ENCODE measurements at places on chromosomes 1 and 21. TPM values are rescaled to one million over a fixed set of nuclear protein-coding genes. Genes with fewer than 3 reads are reported as not detected.

Gene BRDT
- total RNA-seq: not detected

GRCh38 chr1:116832308-116832931 is 77.3 kb upstream of the PTGFRN start:
- H3K27me3 ChIP-seq: no peaks in the 10 kb centered on the region
- DNase-seq: no peak
- no peaks in the 10 kb centered on the region for H3K4me1 ChIP-seq
- H3K4me3 ChIP-seq: no peak overlapping the region

GRCh38 chr21:44762221-44763049 is 39.2 kb downstream of the UBE2G2 start:
- no peak overlapping the region for H3K27ac ChIP-seq
- no peak for DNase-seq
- H3K4me3 ChIP-seq: no peak overlapping the region
- H3K4me1 ChIP-seq: no peaks in the 10 kb centered on the region

Gene DIO1
- total RNA-seq: 1.2 TPM

DNA sequence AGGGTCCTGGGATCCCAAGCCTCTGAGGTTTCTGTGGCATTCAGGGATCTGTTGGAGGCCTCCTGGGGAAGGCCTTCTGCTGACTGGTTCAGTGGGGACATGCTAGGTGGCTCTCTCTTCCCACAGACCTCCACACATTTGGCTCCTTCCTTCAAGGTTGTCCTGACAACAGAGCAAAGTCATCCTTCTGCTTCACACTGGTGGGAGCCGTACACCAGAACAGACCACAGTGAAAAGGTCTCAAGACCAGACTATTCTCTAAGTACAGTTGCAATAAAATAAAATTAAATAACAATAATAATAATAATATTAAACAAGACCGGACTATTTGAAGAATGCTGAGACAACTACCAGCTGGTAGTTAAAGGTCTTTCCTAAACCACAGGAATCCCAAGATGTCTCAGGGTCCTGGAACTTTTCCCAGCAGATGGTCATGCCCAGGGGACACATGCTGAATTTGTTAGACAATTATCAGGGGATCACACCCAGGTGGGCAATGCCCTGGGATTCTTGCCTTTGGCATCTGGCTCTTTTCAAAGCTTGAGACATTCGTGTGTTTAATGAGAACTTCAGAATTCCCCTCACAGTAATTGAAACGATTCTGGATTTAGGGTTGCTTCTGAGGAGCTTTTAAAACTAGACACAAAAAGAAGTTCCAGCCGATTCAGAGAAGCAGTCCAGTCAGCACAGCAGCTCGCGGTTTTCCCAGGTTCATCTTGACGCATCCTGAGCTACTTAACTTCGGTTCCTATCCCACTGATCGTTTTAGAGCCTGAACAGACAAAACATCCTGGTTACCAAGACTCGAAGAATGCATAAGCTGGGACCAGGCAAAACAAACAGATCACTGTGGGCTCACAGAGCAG is 22.9 kb downstream of the HTR1D start:
- no peak overlapping the region for H3K27ac ChIP-seq
- H3K27me3 ChIP-seq: no peaks in the 10 kb centered on the region
- H3K36me3 ChIP-seq: no peaks in the 10 kb centered on the region
- H3K4me1 ChIP-seq: no peaks in the 10 kb centered on the region
- no peak overlapping the region for H3K4me3 ChIP-seq
- no peak for DNase-seq

DNA sequence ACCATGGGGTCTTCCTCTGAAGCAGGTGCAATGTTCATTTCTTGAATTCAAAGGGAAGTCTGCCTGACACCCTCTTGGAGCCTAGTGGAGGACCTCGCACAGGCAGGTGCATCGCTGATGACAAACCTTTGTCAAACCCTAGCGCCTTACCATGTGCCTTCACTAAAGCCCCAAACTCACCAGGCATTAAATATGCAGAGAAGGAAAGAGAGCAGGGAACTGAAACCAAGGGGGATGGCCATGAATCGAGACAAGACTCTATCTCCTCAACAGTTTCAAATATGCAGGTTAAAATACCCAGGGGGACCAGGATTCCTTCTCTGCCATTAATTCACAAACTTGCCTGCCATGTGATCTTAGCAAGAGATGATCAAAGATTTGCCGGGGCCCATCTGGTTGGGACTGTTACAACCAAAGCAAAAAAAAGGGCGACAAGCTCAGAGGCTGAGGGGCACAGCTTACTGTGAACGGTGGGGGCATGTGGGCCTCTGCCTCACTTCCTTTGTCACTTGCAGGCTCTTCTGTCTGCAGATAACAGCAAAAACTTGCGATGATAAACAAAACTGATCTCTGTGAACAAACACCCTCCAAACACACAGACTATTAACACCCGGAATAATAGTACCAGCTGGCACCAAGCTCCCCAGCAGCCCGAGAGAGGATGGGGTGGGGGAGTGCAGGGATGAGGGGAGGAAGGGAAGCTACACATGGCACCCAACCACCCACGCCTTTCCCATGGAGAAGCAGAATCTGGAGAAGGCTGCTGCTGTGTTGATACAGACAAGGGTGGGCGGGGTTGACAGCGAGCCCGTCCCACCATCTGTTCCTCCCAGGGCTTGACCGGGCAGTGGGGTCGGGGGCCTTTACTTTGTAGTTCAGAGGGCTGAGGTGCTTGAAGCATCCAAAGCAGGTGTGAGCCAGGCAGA is 33.9 kb downstream of the TMEM63A start:
- peaks cover 96% of the 10 kb centered on the region for H3K36me3 ChIP-seq
- H3K4me3 ChIP-seq: no peak overlapping the region
- no peak for DNase-seq
- no peaks in the 10 kb centered on the region for H3K4me1 ChIP-seq
- no peak overlapping the region for H3K27ac ChIP-seq

GRCh38 chr1:226778657-226779058 is 39.6 kb upstream of the ITPKB start:
- no peaks in the 10 kb centered on the region for H3K27me3 ChIP-seq
- H3K4me1 ChIP-seq: peaks cover 3% of the 10 kb centered on the region
- H3K27ac ChIP-seq: no peak overlapping the region
- no peak for DNase-seq
- H3K36me3 ChIP-seq: no peaks in the 10 kb centered on the region

DNA sequence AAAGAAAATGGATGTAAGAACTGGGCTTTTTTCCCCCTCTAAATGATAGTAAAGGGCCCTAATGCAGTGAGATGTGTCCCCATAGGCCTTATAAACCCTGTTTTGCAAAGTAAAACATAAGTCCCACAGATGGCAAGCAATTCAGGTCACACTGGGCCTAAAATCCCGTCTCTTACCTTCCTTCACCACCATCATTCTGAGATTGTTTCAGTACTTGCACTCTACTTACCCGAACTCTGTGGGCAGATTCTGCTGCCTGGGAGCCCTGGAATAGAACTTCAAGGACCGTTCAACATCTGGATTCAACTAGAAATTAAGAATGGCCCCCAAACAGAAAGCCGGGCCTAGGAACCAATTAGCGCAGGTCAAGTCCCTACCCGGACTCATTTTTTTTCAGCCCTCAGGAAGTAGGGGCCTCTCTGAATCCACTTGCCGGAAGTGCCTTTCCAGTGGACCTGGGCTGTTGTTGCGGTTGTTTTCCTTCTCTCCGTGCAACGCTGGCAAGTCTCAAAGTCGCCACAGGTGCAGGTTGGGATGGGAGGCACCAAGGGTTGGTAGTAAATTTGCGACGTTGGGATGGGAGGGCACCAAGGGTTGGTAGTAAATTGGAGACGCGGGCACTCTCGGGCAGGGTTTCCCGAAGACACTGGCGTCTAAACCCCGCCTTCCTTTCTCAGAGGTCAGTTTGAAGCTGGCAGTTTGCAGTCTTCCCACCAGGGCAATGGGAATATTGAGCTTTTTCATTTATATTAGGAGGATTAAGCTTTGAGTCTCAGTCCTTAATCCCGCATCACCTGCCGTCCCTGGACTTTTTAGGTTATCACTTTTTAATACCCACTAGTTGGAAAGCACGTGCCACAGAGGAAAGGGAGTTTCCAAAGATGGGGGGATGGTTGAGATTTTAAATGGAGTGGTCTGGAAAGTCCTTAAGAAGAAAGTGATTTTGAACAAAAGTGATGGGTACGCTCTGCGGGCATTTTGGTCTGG is at the start of gene TMEM69:
TMEM69 (plus strand) TSS at position 428 of the 987 bp plus-strand sequence. CDS start 2,888 bp downstream, outside the sequence.
- H3K27ac ChIP-seq: peak within 1 kb of the TSS; percentile 99
- peak within 1 kb of the TSS; percentile 91 for H3K4me3 ChIP-seq
- no peaks in the 10 kb centered on the region for H3K27me3 ChIP-seq
- H3K36me3 ChIP-seq: peaks cover 23% of the 10 kb centered on the region
- peaks cover 40% of the 10 kb centered on the region for H3K4me1 ChIP-seq

- no peaks in the 10 kb centered on the region for H3K27me3 ChIP-seq
- H3K4me3 ChIP-seq: no peak overlapping the region
- no peaks in the 10 kb centered on the region for H3K4me1 ChIP-seq
- H3K27ac ChIP-seq: no peak overlapping the region
- no peaks in the 10 kb centered on the region for H3K36me3 ChIP-seq
Observed at GRCh38 chr1:170857955-170858354, 77.4 kb upstream of the MROH9 start.

GRCh38 chr21:43684424-43684823 is 25.1 kb downstream of the RRP1B start:
- H3K36me3 ChIP-seq: peaks cover 95% of the 10 kb centered on the region
- H3K4me3 ChIP-seq: no peak overlapping the region

- no peaks in the 10 kb centered on the region for H3K4me1 ChIP-seq
- H3K27me3 ChIP-seq: no peaks in the 10 kb centered on the region
- H3K36me3 ChIP-seq: no peaks in the 10 kb centered on the region
- no peak for DNase-seq
- no peak overlapping the region for H3K27ac ChIP-seq
Observed at GRCh38 chr1:82819234-82819633, 1018.5 kb downstream of the ADGRL2 start.

DNA sequence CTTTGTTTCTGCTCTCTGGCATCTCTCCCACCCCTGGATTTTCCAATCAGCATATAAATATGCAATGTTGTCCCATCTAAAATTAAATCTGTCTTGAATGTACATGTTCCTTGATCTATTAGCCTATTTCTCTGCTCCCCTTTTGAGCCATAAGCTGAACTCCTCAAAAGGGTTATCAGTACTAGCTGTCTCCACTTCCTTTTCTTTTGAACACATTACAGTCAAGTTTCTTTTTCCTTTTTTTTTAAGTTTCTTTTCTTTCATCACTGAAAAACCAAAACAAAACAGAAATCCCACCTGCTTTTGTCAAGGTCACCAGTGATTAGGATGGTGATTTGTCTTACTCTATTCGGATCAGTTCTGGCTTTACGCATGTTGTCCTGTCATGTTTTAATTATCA is 29.3 kb downstream of the XCL2 start:
- H3K36me3 ChIP-seq: no peaks in the 10 kb centered on the region
- H3K4me3 ChIP-seq: no peak overlapping the region
- no peaks in the 10 kb centered on the region for H3K27me3 ChIP-seq
- H3K4me1 ChIP-seq: no peaks in the 10 kb centered on the region

GRCh38 chr1:236167578-236167977 is 25.2 kb downstream of the GPR137B start:
- no peaks in the 10 kb centered on the region for H3K4me1 ChIP-seq
- H3K4me3 ChIP-seq: no peak overlapping the region
- H3K27me3 ChIP-seq: no peaks in the 10 kb centered on the region
- DNase-seq: no peak
- no peaks in the 10 kb centered on the region for H3K36me3 ChIP-seq

DNA sequence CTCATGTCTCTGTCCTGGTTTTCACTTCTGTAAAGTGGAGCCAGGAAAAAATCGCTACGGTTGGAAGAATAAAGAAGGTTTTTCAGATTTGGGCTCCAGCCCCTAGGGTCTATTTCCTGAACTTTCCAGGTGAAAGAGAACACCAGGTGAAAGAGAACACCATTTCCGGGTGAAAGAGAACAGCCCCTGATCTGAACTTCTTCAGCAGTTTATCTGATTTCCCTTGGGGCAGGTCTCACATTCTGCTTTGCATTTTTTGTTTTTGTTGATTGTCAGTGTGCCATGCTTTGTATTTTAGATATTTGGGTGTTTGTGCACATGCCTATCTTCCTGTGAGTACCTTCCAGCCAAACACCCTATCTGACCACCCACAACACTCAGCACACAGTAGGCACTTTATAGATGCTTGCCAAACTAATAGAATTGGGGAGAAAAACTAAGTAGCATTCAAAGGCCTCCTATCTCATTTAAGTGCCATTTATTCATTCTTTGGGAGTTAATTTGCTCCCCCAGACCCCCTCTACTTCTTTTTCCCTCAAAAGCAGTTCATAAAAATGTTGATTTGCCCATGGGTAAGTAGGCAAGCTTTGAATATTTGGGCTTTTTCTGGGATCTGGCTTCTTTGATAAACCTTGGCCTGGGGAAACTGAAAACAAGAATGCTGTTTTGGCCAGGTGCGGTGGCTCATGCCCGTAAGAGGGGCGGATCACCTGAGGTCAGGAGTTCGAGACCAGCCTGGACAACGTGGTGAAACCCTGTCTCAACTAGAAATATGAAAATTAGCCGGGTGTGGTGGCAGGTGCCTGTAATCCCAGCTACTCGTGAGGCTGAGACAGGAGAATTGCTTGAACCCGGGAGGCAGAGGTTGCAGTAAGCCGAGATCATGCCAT is 2.2 kb downstream of the NAV1 start:
- peak overlapping the region; percentile 78 for H3K27ac ChIP-seq
- peaks cover 37% of the 10 kb centered on the region for H3K27me3 ChIP-seq
- DNase-seq: no peak
- H3K4me1 ChIP-seq: peaks cover 96% of the 10 kb centered on the region
- no peaks in the 10 kb centered on the region for H3K36me3 ChIP-seq

Gene SH2D1B
- total RNA-seq: 1.2 TPM

DNA sequence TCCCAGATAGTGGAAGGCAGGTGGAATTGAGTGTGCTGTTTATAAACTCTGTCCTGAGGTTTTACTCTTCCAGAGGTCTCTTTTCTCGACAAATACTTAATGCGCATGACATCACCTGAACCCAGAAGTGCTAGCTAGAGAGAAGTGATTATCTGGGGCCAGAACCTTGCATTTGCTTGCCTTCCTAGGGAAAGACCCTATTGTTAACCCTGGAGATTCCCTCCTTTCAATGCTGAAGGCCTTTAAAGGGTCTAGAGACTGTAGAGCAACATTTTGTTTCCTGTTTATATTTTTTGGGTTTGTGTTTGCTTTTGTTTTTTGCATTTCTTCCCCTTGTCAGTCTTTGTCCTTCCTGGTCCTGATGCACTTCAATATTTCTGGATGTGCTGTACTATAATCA is 36.2 kb downstream of the ATP2B4 start:
- H3K4me1 ChIP-seq: peaks cover 17% of the 10 kb centered on the region
- H3K27me3 ChIP-seq: no peaks in the 10 kb centered on the region
- H3K4me3 ChIP-seq: no peak overlapping the region

Gene OR2L2
- not detected for total RNA-seq

DNA sequence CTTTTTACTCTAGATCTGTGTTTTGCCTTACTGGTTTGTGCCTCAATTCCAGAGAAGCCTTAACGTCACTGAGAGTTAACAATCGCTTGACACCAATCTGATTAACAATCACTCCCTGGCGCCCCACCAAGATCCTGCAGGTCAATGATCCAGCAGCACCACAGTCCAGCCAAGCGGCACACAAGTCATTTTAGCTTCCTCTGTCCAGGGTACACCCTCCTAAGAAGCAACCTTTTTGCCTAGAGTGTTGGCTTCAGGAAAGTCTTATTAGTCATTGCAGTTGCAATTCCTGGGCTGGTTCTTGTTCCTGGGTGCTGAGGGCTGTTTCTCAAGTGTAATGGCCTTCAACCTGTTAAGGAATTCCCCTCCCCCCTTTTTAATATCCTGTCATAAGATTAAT is 323.0 kb upstream of the USP25 start:
- H3K4me1 ChIP-seq: no peaks in the 10 kb centered on the region
- H3K27ac ChIP-seq: no peak overlapping the region
- H3K27me3 ChIP-seq: no peaks in the 10 kb centered on the region
- no peak for DNase-seq
- no peaks in the 10 kb centered on the region for H3K36me3 ChIP-seq

All from left lung (tissue), 14 donors.